ENCODE measurements at places on chromosomes 1 and 21. TPM values are rescaled to one million over a fixed set of nuclear protein-coding genes. Genes with fewer than 3 reads are reported as not detected.

Gene UMODL1
- 2.7 TPM for total RNA-seq

Gene C1orf115
- 0.52 TPM for total RNA-seq

- no peak for DNase-seq
Measured at GRCh38 chr1:244046907-244047611, 4.0 kb upstream of the ZBTB18 start.

DNA sequence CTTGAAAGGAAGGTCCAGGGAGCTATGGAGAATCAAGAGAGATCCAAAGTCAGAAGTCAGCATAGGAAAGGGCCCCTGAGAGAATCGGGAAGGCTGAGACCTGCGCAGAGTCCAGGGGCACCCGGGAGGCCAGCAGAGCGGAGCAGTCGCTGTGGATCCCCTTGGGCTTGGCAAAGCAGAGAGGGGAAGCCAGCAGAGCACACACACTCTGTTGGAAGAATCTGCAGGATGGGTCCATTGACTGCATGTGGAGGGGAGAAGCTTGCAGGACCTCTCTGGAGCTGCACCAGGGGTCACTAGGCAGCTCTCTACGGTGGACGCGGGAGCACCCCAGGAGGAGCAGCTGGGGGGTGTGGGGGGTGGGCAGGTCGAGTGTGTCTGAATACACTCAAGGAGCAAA is 6.4 kb downstream of the RIPK4 start:
- no peak for DNase-seq

- DNase-seq: no peak
Measured at GRCh38 chr1:155776414-155776813, 80.6 kb downstream of the GON4L start.

GRCh38 chr1:178938959-178939317 is 68.1 kb upstream of the ANGPTL1 start:
- DNase-seq: no peak

- no peak for DNase-seq
Measured at GRCh38 chr1:66978201-66978600, 53.4 kb downstream of the MIER1 start.

- DNase-seq: no peak
Measured at GRCh38 chr1:60972841-60973364, 109.5 kb upstream of the NFIA start.
